ENCODE measurements at places on chromosomes 7 and 10.

GRCh38 chr7:121519548-121520521, 123.7 kb upstream of the FAM3C start:
- no peak for DNase-seq

DNA sequence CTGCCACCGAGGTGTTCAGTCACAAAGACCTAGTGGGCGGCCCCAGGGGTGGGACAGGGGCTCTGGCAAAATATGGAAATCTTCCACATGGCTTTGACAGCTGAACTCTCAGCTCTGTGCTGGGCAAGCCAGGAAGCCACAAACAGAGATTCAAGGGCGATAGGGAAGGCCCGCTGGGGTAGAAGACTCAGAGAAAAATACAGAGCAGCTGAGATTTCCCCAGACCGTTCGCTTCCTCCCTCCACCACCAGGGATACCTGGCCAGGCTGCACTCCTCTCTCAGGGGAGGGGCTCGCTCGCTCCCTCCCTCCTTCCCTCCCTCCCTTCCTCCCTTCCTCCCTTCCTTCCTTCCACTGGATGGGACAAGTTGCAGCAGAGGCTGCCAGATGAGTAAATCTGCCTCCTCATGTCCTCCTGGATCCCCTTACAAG, 260.5 kb downstream of the PRPF18 start:
- DNase-seq: no peak

DNA sequence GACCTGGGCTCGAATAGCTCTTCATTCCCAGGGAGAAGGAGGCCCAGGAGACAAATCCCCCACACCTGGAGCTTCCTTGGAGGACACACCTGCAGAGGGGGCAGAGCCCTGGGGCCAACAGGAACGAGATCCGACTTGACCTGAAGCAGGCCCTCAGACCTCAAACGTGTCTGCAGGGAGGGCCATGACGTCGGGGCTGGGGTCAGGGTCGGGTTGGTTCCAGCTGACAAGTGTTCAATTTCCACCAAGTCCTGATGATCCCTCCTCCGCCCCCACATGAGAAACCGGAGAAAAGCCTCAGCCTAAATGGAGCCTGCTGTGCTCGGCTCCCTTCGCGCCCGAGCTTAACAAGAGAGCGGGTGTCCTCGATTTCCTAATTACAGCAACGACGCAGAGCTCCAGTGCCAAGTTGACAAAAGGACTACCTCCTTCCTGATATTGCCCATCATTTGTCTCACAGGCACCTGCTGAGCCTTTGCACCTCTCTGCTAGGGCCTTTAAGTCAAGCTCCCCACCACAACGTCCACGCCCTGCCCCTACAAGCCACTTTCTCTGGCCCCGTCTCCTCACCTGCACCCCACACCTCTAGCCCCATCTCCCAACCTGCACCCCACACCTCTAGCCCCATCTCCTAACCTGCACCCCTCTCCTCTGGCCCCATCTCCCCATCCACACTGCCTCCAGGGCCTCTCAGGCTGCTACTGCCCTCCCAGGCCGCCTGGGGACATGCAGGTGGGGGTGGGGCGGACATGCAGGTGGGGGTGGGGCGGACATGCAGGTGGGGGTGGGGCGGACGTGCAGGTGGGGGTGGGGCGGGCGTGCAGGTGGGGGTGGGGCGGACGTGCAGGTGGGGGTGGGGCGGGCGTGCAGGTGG, 519.4 kb downstream of the GLRX3 start:
- no peak for DNase-seq

GRCh38 chr7:50791363-50791937, 8.8 kb upstream of the GRB10 start:
- DNase-seq: no peak

DNA sequence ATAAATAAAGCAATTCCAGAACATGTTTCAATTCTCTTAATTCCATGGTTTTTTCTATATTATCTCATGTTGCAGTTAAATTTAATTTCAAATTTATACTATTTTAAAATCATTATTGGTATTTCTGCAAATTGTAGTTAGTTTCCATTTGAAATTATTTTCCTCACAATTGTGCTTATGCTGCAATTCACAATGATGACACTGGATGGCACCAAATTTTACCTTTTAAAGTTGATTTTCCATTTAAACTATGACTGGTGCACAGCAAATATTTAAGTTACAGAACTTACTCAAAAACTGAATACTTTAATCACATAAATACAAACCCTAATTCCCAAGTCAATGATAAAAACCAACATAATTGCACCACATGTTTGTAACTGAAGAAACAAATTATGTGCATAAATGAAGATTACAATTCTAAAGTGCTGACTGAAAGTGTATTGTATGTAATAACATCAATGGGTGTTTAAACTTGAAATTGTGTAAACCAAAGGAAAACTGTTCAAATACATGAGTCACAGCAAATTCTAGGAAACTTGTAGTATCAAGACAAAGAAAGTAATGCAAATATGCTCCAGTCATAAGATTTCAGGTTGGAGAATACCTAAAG, 75.3 kb upstream of the AASS start:
- no peak for DNase-seq

GRCh38 chr7:42575171-42575570, 336.7 kb downstream of the C7orf25 start:
- no peak for DNase-seq

DNA sequence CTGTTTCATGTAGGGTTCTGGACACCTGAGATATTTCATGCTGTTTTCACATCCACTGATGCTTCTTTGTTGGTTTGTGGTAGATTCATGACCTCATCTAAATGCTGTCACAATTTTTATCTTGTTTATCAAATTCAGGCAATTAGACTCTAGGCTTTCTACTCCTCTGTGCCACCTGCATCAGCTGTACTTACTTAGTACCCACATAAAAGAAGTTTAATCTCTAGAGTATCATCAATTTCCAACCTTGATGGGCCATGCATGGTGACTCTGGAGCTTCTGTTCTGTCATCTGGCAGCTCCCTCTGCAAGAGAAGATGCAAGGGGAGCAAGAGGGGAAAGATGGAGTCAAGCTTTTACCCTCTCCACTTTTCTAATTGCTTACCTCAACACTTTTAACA, 195.9 kb upstream of the VWC2 start:
- DNase-seq: no peak

- no peak for DNase-seq
These were observed 25.9 kb upstream of the YAE1 start for GRCh38 chr7:39540320-39540719.

DNA sequence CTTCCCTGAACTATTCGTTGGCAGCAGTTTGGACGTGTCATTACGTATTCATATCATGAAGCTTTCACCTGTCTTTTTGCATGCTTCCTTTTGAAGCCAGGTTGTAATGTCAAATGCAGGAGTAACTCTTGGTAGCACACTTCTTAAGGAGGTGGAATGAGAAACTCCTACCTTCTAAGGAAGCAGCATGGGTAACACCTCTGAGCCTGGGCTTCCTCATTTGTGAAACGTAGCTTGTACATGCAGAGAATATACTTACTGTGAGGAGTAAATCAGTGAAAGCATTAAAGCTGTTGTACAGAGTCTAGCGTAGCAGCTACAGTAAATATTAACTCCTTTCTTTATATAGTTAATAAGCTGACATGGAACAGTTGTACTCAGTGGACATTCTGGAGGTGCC, 21.1 kb downstream of the CUL1 start:
- DNase-seq: no peak

- DNase-seq: no peak
These were observed 27.1 kb upstream of the UBE2D1 start for GRCh38 chr10:58307676-58308075.

DNA sequence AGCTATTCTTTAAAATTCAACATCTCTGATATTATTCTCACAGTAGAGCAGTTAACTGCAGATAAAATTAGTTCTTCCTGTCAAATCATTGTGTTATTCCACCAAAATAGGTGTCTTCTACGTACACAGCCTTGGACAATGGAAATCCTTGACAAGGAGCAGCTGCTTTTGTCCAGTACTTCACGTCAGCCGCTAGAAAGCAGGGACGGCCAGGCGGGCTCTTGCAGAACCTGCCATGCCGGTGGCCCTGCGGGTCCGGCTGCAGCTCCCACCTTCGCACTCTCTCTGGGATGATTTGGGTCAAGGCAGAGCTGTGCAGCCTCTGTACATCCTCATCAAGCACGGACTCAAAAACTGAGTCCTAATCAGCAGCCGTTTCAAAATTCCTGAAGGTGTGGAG, 2.2 kb upstream of the FOXI2 start:
- no peak for DNase-seq

DNA sequence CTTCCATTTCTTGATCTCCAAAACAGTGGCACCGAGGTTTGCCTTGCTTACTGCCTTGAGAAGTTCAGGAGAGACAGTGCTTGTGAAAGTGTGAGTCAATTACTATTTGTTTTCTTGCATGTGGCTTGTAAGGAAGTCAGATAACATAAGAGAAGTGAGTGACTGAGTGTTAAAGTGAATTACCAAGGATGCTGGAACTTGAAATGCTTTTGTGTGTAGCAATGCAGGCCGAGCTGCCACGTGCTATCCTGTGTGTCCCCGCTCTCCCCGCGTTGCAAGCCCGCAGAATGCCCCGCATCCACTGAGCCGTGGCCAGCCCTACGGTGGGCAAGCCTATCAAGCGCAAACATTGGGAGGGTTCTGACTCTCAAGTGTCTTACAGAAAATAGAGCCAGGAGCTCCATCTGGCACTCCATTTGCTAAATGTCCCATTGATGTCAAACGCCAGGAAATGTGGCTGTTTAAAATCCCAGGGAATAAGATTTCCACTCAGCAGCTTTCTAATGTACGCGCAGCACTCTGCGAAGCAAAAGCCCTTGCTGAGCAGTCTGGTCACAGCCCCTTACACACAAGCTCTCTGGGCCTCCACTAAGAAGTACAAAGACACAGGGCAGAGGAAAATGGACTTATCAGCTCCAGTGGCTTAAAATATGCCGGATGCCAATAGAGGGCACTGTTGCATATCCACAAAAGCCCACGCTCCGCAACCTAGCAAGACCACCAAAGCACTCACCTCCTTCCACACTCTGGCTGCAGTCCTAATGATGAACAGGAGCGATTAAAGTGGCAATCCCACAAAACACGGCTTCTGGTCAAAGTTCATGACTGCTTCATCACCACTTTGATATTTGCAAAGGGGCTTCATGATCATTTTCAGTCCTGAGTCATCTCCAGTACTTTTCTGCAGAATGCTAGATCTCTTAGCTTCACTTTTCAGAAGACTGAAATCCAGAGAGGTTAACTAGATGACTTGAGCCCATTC, 158.0 kb upstream of the ITGB1 start:
- no peak for DNase-seq

DNA sequence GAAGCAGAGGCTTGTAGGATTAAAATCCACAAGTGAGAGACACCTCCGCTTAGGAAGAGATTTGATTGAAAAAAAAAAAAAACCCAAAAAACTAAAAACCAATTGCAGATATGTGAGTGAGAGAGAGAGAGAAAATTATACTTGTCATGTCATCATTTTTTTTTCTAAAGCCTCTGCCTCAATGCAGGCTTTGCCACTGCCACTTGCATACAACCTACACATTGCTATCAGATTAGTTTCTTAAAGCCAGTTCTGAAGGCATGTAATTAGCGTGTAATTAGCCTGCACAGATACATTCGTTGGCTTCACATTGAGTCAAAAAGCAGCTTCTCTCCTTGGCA, 86.1 kb upstream of the MTPN start:
- DNase-seq: no peak

DNA sequence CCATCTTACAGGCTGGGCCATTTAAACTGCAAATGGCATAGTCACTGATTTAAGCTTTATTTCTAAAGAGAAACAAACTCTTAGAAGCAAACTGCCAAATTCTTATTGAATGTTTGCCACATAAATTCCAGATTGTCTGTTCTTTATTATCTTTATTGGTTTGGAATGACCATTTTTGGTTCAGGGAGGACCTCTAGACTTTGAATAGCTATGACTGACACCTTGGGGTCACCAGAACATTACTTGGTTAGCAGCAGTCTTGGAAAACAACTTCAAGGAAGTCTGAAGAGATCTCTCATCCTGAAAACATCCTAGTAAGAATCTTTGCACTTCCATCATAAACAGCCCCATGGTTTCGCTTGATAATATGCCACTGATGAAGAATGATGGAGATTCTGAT, 197.1 kb downstream of the SUGCT start:
- DNase-seq: no peak

- DNase-seq: no peak
These were observed 14.4 kb downstream of the ITGA8 start for GRCh38 chr10:15705298-15705697.

DNA sequence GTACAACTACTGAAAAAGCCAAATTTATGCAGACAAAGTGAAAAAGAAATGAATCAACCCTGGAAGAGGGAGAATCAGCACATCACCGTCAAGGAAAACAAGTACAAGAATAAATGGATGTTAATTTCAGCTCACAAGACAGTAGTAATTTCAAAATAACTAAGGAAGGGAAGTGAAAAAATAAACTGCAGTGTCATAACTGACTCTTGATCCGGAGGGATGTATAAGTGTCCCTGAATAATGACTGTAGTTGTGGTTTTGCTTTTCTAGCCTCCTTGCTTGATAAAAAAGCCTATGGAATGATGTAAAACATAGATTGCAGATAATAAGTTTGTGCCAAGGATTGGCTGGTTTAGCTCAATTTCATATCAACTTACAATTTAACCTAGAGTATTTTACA, 721.1 kb upstream of the C7orf33 start:
- DNase-seq: no peak

DNA sequence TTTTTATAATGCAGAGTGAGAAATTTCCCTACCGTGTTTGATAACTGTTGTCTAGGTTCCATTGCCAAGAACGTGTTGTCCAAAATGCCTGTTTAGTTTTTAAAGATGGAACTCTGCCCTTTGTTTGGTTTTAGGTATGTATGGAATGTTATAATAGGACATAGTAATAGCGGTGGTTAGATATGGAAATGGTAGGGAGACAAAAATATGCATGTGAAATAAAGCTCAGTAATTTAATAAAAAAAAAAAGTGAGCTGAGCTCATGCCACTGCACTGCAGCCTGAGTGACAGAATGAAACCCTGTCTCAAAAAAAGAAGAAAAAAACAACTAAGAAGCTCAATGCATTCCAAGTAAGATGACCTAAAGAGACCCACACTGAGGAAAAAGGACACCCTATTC, 72.9 kb downstream of the ZNF783 start:
- no peak for DNase-seq

DNA sequence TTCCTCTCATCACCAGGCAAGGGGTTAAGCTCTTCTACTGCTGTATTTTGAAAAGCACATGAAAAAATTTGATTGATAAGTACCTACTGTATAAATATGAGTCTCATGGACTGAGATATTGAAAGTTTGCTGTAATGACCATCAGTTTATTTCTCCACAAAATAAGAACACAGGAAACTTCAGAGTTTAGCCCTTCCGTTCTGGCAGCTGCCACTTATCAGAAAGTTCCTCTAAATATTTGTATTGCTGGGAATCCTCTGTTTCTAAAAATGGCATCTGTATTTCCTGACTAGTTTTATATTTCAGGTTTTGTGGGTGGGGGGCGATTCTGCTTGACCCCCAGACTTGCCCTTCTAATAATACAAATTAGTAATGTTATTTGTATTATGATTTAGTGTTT, 92.0 kb downstream of the LYZL2 start:
- no peak for DNase-seq

- DNase-seq: no peak
These were observed 25.1 kb downstream of the CYP26A1 start for GRCh38 chr10:93098816-93099215.

GRCh38 chr10:75941223-75941801, 509.9 kb downstream of the LRMDA start:
- no peak for DNase-seq

All from T-helper 2 cell (primary cell).